Fibroblast of skin of right biceps (primary cell): ENCODE measurements at places on chromosomes 12 and 14.

DNA sequence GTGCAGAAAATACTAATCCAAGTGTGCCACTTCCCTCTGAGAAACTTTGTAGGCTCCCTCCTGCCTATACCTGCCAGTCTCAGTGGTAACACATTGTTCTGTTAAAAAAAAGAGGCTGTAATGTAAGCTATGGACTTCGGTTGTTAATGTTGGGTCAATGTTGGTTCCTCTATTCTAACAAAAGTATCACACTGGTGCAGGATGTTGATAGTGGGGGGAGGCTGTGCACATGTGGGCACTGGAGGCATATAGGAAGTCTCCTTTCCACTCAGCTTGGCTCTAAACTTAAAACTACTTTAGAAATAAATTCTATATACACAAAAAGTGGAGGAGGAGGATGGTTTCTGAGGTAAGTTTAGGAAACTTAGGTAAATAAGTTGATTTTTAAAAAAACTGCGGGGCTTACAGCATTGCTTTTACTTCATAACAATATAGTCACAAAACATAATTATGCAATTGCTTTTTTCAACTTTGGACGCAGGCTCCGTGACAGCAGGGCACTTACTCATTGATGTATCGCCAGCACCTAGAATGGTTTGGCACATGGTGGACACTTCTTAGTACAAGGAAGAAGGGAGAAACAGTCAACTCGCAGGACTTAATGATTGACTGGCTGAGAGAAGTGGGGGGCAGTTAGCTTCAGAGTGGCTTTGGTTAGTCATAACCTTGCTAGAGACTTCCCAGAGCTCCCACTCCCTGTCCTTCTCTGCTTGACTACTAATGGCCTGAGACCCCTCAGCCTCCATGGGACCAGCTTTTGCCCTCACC is 7.9 kb upstream of the NYNRIN start:
- DNase-seq, result no peak

DNA sequence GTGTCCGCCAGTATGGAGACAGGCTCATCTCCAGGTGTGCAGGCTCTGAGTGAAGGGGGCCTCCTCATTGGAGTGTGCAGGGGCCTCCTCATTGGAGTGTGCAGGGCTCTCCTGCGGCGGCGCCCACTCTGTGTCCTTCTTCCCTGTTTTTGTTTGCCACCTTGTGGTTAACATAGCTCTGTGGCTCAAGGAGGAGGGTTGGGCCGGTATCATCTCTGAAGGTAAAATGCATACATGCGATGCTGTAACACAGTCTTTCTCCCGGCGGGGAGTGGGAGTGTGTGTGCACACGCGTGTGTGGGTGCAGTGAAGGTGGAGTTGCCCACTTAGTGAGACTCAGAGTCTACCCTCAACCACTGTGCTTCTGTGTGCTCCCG is 429.4 kb downstream of the ZFP36L1 start:
- no peak for DNase-seq

DNA sequence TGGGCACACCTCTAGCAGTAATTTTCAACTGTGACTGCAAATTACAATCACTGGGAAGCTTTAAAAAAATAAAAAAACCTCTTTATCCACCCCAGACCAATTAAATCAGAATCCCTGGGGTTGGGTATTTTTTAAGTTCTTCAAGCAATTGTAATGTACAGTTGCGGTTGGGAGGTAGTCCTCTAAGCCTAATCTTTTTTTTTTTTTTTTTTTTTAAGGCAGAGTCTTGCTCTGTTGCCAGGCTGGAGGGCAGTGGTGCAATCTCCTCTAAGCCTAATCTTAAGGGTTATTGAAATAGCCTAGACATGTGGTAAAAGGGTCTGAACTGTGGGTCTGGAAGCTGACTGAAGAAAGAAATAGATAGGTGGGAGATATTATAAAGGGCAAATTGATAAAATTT is 230.5 kb downstream of the AKAP6 start:
- peak; percentile 22 for DNase-seq

DNA sequence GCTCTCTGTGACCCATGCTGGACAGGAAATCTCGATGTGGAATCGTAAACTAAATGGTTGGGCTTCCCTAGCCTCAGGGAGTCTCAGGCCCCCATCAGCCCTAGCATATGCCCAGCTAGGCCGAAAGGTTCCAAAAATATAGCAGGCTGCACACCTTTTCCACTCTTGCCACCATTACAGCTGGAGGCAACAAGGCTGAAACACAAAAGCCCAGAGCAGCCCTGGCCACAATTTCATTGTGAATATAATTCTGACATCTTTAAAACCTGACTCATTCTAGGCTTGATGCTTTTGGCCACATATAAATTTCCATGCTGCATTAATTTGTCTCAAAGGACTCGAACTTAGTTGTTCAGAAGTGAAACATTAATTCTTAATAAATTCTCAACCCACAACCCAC is 382.2 kb downstream of the GRIN2B start:
- DNase-seq, result no peak

DNA sequence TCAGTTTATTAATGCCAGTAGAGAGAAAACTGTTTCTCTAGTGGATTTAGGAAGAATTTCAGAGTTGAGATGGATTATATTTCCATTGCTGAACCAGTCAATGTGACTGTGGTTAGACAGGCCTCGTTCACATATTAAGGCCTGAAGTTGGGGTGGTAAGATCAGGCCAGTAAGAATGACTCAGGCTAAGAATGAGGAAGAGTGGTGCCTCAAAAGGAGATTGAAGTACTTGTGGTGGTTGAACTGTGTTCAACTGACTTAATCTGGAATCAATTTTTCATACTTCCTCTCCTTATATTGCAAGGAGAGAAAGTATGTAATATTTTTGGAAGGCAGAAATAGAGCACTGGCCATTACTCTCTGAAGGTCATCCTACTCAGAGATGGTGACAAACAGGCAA is 37.8 kb upstream of the ATF7IP start:
- peak; percentile 34 for DNase-seq

DNA sequence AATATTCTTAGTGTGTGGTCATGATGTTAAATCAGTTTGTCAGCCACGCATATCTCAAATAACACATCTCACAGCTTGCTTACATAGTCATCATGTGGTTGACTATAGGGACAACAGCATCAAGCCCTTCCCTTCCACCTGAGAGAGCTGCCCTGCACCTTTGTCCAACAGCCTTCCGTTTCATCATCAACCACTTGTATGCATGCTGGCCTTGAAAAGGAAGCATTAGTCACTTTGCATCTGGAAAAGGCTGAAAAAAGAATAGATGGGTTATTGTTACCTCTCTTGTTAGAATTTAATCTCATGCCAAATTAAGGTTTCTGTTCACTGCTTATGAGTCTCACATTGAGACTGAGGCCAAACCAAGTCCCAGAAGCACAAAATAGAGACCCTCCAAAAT is 1586.5 kb upstream of the SEL1L start:
- no peak for DNase-seq

- no peak for DNase-seq
Measured at GRCh38 chr12:2208837-2209635, 156.2 kb downstream of the CACNA1C start.

GRCh38 chr14:83664389-83664788 is 1865.6 kb upstream of the FLRT2 start:
- DNase-seq, result no peak

GRCh38 chr12:20822925-20823324 is 12.4 kb downstream of the SLCO1B3 start:
- DNase-seq, result no peak

DNA sequence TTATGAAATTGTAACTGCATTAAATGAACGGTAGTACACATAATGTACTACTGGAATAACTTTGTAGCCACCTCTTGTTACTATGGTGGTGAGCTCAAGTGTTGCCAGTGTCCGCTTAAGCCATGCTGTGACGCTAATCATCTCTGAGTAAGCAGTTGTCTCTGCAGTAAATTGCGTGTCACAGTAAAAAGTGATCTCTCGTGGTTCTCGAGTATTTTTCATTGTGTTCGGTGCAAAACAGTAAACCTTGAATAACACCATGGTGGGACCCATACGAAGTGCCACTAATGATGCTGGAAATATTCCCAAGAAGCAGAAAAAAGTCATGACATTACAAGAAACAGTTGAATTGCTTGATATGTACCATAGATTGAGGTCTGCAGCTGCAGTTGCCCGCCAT is 524.8 kb downstream of the SOX5 start:
- DNase-seq, result no peak

DNA sequence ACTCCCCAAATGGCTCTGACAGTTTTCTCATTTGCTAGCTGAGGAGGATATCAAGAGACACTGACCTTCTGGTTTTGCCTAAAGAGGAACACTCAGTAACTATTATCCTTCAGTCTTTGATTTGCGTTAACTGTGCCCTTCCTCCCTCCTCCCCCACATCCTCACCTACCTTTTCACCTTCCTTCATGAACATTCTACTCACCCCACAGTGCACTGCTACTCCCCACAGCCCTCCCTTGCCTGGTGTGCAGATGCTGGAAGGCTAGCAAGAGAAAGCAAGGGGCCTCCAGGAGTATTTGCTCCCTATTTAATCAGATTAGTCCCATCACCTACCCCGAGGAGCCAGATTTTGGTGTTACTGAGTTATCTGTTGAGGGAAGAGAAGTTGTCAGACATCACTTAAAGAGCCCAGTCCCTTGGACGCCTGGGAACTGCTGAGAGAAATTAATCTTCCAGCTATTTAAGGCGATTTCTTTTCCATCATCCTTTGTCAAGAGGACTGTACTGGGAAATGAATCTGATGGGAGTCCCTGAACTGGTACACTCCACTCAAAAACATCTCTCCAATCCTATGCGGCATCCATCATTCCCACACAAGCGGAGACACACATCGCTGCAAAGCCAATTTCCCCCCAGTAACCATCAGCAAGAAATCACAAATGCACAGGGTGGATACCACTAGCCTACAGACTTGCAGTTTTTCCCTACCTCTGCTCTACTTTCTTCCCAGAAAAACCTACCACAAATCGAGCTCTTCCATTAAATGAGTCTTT is 11.5 kb downstream of the PSMB5 start:
- DNase-seq, result no peak

DNA sequence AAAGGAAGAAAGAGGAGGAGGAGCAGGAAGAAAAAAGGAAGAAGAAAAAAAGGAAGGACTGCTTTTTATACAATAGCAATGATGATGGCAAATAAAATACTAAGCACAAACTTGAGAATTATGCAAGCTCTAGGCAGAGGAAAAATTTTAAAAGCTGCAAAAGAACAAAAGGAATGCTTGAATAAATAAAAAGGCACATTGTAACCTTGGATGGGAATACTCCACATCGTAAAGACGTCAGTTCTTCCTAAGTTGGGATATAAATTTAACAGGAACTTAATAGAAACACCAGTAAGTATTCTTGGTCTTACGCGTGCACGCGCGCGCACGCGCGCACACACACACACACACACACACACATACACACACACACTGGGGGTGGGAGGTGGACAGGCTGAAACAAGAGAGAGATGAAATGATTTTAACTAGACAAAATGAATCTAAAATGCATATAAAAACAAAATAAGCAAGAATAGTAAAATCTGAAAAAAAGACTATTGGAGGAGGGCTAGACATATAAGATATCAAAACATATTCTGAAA is 43.0 kb downstream of the SERPINA3 start:
- DNase-seq, result no peak

DNA sequence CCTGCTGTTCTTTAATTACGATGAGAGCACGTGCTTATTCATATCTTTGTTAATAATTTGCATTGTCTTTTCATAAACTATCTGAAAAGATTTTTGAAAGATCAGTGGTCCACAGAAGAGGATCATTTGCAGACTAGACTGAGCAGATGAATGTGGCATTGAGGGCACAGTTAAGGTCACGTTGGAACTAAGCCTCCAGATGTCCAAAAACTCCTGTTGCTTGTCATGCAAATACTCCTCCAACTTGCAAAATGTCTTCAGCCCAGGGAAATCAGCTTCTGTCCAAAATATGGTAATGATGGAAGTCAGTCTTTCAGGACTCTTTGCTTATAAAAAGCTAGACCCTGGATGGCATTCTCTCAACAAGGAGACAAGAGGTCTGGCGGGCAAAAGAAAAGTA is 201.6 kb upstream of the TMEM260 start:
- DNase-seq, result no peak

GRCh38 chr14:72499746-72500145 is 394.2 kb downstream of the DPF3 start:
- DNase-seq, result no peak

DNA sequence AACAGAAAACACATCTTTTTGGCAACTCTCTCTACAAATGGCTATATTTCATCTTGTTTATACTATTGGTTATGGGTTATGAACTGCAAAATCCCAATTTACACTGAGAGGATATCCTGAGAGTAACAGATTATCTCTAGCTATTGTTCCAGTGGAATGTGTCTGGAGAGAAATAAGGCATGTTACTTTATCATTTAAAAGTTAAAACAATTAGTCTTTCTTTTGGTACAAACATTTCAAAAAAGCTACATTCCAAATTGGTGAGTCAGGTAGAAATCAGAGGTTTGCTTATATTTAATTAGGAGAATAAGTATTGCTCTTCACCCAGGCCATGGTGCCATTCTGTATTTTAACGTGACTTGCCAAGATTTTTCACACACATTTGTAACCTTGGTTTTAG is 411.6 kb downstream of the CCER1 start:
- DNase-seq, result peak; percentile 18

DNA sequence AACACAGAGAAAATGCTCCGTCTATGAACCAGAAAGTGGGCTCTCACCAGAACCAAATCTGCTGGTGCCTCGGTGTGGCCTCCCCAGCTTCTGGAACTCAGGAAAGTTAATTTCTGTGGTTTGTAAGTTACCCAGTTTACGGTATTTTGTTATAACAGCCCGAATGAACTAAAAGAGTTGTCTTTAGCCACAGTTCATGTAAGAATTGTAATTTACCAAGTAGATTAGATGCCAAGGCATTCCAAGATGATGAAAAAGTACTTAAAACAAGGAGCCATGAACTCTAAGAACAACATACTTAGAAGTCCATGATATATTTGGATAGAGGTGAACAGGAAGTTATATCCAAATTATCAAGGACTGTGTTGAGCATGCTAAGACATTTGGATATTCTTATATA is 259.9 kb upstream of the GARIN6 start:
- DNase-seq, result no peak

DNA sequence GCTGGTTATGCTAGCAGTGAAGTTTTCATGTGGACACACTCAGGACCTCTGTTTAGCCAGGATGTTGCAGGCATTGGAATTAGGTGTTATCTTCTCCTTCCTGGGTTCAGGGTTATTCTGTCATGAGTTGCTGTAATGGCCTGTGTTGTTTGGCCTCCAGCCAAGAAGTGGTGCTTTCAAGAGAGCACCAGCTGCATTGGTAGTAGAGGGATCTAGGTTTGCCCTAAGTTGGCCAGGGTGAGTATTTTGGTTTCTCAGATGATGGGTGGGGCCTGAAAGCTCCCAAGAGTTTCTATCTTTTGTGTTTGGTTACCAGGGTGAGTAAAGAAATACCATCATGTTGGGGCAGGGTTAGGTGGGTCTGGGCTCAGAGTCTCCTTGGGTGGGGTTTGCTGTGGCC is 2.7 kb upstream of the GZMH start:
- DNase-seq, result no peak

GRCh38 chr12:464484-465267 is 4.9 kb downstream of the B4GALNT3 start:
- DNase-seq, result no peak
